ENCODE measurements at places on chromosomes 2 and 18.

DNA sequence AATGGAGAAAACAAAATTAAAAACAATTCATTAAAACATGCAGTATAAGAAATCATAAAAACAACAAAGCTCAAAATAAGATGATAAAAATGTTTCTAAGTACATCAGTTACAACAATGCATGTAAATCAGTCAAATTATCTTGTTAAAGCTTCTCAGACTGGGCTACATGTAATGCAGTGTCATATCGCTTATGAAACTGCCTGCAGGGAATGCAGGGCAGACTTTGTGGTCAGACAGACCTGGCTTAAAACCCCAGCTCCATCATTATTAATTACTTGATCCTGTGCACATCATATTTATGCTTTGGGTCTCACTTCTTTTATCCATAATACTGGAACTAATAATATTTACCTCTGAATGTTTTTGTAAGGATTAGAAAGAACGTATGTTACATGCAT is 74.6 kb downstream of the PID1 start:
- DNase-seq, result no peak

DNA sequence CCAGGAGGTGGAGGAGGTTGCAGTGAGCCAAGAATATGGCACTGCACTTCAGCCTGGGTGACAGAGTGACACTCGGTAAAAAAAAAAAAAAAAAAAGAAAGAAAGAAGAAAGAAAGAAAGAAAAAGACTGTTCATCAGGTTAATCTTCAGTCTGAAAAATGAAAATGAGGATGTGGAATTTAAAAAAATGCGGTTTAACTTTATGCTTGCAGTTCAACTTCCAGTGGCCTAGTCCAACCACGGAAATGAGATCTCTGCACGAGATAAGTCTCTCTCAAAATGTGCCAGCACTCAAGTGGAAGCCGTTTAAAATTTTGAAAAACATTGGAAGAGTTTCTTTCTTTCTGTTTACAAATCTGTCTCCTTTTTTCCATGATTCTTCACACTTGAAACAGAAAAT is 112.1 kb downstream of the DOCK10 start:
- no peak for DNase-seq

DNA sequence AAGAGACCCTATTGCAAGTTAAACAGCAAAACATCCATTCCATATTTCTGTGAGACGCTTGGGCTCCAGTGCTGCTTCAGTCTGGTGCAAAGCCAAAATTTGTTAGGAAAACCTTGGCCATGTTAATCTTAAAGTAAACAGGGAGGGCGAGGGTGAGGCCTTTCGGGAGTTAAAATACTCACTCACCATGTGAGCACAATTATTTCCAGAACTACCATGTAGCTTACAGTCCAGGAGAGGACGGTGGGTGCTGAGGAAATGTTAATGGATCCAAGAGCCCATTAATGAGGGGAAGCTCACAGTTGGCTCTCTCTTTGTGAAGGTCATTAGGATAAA is 286.4 kb downstream of the SLC8A1 start:
- DNase-seq, result no peak

GRCh38 chr2:153601812-153602211 is 123.2 kb upstream of the RPRM start:
- DNase-seq, result no peak

- DNase-seq, result no peak
These were observed 26.8 kb downstream of the STK17B start for GRCh38 chr2:196144513-196145126.

GRCh38 chr2:237786936-237787335 is 11.6 kb upstream of the RBM44 start:
- no peak for DNase-seq

DNA sequence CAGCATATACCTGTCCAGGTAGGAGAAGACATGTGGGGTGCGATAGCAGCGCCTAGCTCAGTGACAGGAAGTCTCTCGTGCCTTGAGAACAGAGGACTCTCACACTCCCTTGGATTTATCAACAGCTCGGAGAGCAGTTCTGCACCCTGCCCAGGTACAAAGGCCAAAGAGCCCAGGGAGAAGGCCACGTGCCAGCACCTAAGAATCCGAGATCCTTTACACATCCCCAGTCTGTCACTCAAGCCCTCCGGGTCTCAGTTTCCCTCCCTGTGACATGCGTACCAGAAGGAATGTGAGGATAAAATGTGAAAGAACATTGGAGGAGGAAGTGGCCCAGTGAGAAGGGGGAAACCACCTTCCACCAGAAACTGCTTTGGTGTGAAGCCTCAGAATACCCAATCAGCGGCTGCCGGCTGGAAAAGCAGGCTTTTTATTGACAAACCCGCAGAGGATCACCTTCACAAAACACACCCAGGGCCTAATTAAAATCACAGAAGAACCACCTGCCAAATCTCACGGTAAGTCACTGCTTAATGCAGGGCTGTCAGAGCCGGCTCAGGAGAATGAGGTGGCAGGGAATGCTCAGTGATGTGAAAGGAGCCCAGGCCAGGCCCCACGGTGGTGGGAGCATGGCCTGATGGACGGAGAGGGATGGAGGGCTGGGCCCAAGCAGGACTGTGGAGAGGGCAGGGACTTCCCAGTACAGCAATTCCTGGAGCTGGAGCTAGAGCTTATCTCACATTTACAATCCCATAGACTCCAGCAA is 66.3 kb downstream of the MYO5B start:
- DNase-seq, result no peak

DNA sequence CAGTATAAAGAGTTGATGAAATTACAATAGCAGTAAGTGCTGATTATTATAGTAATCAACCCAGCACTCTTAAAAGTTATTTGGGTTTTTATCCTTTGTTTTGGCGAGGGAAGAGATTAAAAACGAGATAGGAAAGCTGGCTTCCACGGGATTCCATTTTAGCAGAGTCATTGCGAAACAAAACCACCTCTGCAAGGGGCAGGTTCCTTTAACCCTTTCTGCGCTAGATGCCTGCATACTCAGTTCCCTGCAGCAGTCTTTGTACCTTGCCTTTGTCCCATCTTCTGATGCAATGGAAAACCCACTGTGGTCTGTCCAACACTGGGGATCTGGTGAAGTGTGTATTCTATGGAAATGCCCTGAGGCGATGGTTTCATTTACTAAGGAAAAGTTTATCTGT is 2.7 kb downstream of the YPEL5 start:
- DNase-seq, result no peak

DNA sequence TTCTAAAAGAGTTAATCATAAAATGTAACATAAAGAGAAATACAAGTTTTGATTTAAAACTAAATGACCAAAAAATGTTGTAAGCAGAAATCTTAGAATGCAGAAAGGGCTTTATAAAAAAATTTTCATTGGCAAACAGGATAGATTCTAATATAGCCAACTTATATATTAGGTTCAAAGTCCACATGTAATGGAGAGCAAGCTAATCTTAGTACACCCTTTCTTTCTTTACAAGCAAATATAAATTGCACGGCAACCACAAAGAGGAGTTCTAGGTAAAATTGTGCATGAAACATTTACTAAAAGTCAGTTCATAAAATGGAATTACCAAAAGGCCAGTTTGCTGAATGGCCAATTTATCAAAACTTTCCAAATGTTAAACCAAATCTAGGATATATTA is 130.6 kb downstream of the NOL4 start:
- DNase-seq, result no peak

DNA sequence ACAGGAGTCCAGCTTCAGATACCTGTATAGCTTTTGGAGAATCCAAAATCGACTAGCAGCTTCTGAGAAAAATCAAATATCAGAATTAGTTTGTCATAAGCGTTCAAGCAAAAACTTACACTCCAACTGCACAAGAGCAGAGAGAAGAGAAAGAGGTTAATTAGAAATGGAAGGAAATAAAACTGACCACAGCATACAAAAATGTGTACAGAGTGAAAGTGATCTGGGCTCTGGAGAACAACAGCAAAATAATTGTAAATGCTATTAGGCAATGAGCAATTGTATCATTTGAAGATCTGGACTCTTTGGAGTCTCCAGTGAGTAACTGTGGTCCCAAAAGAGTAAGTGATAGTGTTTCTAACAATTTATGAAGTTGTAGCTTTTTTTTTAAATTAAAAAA is 867.3 kb downstream of the TRIB2 start:
- no peak for DNase-seq

DNA sequence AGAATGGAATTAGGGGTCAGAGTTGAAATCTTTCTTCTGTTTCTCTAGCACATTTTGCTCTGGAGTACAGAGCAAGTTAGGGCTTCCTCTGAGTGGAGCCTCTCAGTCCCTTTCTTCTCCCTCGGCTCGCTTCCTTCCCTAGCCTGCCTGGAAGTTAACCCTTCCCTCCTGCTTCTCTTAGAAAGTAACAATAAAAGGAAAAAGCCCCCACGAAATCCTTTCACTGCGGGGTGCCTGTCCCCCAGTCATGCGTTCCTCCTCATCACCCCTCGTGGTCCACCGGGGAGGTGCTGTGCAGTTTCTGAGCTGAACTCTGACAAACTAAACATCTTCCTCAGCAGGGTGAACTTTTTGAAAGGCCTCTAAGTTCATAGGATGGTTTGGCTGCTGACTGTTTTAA is 2.0 kb downstream of the IGFBP2 start:
- DNase-seq, result no peak

Measured in T-helper 17 cell (primary cell).